GM12865 (cell line): ENCODE measurements at places on chromosomes 11 and 22.

DNA sequence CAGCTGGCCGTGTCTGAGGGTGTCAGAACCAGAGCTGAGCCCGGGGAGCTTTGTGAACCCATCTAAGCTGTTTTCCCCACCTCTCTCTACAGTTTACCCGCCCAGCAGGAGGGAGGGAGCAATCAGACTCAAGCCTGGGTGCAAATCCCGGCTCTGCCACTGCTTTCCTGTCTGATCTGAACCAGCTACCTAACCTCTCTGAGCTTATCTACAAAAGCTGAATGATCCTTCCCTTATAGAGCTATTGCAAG is 252 bp downstream of the APOL2 start:
- peak; percentile 13 for DNase-seq

DNA sequence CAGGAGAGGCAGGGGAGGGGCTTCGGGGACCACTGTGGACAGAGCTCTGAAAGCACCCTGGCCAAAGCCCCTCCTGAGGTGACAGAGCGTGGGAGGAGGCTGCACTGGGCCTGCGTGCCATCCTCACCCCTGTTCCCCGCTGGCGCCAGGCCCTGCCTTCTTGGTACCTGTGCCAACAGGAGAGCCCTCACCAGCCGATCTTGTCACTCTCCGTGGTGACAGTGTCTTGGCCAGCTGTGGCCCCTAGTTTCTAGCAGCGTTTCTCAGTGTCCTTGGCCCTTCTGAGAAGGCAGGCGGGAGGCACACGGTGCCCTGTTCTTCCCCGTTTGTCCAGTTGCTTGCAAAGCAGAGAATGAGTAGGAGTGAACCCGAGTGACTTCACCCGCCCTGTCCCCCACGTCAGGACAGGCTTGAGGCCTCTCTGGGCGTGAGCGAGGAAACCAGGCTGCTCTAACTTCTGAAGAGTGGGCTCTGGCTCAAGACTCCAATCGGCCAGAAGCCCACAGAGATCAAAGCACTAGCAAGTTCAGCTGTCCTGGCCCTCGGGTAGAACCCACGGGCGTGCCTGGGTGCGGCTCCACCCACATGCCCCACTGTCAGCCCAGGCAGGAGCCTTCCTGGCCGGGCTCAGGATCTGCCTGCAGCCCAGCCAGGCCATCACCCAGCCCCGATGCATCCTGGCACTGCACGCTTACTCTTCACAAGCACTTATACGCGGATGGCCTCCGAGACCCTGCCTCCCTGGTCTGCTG is 60.2 kb upstream of the EMID1 start:
- DNase-seq = no peak

- DNase-seq = no peak
These were observed 61.3 kb upstream of the CLNS1A start for GRCh38 chr11:77698896-77699295.

GRCh38 chr11:44699497-44700408 is 27.0 kb upstream of the TSPAN18 start:
- no peak for DNase-seq

DNA sequence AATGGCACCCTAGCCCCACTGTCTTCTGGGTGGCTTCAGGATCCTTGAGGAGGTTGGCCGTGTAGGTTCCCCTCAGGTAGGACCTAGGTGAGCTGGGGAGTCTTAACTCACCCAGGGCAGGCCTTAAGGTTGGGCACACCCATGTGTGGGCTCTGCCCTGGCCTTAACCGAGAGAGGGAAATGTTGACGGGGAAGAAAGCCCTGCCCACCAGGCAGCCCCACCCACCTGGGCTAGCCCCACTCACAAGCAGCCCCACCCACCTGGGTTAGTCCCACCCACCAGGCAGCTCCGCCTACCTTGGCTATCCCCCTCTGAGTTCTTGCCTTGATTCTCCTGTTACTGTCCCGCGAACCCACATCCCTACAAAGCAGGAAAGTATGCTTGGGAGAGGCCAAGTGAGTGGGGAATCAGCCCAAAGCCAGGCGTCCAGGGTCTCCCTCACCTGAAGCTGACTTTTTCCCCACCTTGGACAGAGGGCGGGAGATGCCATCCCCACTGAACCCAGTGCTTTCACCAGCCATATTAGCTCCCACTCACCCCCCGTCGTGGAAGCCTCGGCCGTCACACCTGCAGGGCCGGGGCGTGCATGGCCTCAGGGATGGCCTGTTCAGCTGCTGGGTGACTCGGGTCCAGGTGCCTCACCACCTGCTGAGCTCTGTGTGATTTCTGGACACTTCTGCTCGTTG is at the start of gene MYEOV:
Gene MYEOV (plus strand): TSS at position 337 of the 687 bp plus-strand sequence. CDS start 1,200 bp downstream, outside the sequence.
- peak; percentile 71 for DNase-seq
